ENCODE measurements at places on chromosomes 1 and 21.

- DNase-seq = no peak
Measured at GRCh38 chr1:99305626-99306025, 41.3 kb downstream of the PLPPR4 start.

GRCh38 chr21:35984654-35985361 is 75.5 kb downstream of the SETD4 start:
- DNase-seq = no peak

DNA sequence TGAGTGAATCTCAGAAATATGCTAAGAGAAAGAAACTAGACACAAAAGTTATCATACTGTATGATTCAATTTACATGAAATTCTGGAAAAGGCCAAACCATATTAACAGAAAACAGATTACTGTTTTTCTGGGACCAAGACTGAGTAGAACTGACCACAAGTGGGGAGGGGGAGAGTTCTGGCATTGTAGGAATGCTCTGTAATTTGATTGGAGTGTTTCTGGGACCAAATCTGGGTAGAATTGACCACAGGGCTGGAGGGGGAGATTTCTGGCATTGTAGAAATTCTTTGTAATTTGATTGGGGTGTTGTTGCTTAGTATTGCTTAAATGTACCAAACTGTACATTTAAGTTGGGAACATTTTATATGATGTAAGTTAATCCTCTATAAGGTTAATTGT is 3.4 kb upstream of the OR10K1 start:
- no peak for DNase-seq

DNA sequence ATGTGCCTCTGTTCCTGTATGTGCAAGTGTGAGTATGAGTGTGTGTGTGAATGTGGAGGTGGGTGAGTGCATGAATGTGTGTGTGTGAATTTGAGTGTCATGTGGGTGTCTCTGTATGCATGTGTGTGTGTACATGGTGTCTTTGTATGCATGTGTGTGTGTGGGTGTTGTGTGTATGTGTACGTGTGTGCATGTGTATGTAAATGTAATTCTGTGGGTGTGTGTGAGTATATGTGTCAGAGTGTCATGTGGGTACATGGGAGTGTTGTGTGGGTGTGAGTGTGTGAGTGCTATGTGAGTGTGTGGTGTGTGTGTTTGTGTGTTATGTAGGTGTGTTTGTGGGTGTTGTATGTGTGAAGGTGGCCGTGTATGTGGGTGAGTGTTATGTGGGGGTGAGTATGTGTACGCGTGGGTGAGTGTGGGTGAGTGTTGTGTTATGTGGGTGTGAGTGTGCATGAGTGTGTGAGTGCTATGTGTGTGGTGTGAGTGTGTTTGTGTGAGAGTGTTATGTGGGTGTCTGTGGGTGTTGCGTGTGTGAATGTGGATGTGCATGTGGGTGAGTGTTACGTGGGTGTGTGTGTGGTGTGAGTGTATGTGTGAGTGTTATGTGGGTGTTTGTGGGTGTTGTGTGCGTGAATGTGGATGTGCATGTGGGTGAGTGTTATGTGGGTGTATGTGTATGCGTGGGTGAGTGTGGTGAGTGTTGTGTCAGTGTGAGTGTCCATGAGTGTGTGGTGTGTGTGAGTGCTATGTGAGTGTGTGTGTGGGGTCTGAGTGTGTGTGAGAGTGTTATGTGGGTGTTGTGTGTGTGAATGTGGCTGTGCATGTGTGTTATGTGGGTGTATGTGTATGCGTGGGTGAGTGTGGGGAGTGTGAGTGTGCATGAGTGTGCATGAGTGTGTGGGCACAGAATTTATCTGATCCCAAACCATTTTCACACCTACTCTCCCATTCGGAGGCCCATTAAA is 36.6 kb upstream of the NID1 start:
- no peak for DNase-seq

- no peak for DNase-seq
Measured at GRCh38 chr1:234107416-234108021, 203.0 kb downstream of the SLC35F3 start.

- no peak for DNase-seq
Measured at GRCh38 chr1:26404641-26405040, 6.0 kb upstream of the LIN28A start.

- DNase-seq = no peak
Measured at GRCh38 chr1:64042331-64043100, 160.9 kb upstream of the UBE2U start.

DNA sequence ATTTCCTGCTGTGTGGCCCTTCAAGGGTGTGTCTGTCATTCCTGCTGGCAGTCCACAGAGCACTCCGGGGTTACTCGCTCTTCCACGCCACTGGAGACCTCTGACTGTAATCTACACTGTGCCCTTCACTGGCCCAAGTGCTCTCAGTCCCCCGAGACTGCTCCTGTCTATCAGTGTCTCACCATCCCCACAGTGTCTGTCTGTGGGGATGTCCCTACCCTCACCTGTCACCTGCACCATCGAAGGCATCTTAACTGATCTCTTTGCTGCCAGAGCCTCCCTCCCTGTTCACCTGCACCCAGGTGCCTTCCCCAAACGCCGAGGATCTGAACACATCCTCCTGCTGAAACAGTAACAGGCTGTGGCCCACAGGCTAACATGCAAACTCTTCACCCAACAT is 136.7 kb downstream of the MATN1 start:
- DNase-seq = no peak

- DNase-seq = no peak
Measured at GRCh38 chr1:7549277-7550161, 221.6 kb upstream of the VAMP3 start.

DNA sequence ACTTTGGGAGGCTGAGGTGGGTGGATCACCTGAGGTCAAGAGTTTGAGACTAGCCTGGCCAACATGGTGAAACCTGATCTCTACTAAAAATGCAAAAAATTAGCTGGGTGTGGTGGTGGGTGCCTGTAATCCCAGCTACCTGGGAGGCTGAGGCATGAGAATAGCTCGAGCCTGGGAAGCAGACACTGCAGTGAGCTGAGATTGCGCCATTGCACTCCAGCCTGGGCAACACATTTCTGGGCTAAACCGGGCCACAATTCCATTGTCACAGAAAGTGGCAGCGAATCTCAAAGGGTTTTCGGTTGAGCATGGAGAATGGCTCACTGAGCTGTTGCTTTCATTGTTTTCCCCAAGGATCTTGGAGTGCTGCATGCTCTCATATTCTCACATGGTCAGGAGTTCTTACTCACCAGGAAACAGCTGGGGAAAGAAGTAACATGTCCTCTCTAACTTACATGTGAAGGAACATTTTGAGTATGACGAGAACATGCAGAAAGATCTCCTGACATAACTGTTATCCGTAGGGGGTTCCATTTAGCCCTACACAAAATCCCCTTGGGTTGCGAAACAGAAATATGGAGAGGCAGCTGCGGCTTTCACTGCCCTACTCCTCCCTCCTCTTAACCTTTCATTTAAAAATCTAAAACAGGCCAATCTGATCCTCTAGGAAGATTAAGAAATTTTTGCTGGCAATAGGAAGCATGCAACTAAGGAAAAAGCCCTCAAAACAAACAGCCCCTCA is 341.1 kb downstream of the PCP4 start:
- DNase-seq = no peak

- DNase-seq = no peak
Measured at GRCh38 chr1:36531833-36532232, 49.1 kb upstream of the CSF3R start.

DNA sequence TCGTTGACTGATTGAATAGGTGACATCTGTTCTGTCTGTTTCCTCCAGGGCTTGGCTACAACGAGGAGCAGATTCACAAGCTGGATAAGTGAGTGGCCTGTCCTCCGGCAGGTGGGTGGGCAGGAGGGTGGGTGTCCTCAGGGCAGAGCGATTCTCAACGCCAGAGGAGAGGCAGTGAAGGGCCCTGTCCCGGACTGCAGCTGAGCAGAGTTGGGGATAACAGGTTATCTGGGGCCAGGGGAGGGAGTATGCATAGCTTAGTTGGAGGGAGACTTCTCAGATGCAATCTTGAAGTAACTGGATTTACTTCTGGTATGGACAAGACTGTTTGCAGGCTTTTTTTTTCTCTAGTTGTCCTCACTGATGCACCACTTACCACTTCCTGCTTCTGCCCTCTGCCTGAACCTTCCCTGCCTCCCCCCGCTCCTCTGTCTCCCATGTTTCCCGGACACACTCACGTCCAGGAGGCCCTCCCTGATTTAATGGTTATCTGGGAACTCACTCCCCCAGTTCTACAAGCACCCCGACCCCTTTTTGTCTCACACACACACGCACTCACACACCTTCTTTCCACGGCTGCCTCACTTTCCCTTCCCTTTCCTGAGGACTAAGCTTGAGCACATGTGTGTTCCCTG is 16.4 kb upstream of the RASSF5 start:
- no peak for DNase-seq

GRCh38 chr1:207702317-207702716 is 49.5 kb upstream of the CD46 start:
- DNase-seq = no peak

DNA sequence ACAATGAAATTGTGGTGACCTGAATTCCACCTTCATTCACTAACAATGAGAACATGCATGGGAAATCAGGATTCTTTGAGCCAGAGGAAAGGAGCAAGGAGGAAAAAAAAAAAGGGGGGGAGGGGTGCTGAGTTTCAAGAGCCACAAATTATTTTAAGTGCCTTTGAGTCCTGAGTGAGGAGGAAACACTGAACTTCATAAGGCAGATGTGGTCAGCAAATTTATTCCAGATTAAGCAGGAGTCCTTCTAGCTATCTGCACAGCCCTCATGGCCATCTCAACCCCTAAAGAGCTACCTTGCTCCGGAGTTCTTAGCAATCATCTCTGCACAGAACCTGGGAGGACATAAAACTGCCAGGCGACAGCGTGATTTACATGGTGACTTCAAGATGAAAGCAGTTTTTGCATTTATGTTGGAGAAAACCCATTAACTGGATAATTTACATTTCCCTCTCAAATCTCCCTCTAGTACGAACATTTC is 21.7 kb downstream of the ASTN1 start:
- DNase-seq = no peak

GRCh38 chr1:98842241-98842640 is 162.4 kb downstream of the PLPPR5 start:
- DNase-seq = no peak

DNA sequence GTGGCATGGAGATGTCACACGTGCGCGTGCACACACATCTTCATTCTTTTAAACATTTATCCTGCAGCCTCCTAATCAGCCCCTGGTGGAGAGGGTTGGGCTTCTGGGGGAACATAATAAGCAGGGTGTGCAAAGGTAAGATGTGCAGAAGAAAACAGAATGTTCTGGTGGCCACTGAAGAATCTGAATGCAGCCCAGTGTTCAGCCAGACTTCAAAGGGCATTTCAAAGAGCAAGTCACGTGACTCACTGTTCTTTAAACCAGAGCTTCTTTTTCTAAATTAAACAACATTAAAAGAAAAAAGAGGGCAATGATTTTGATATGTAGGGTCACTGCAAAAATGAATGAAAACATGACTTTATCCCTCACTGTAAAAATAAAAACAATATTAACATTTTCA is 89.8 kb downstream of the ABCA4 start:
- no peak for DNase-seq

GRCh38 chr1:47646676-47647075 is 208.8 kb downstream of the FOXD2 start:
- DNase-seq = no peak

GRCh38 chr1:2526824-2527555 is 594 bp upstream of the PANK4 start:
- DNase-seq = peak; percentile 58

GRCh38 chr1:74465193-74465681 is 47.2 kb downstream of the LRRC53 start:
- DNase-seq = no peak

- DNase-seq = no peak
Measured at GRCh38 chr1:98870959-98871903, 133.4 kb downstream of the PLPPR5 start.

DNA sequence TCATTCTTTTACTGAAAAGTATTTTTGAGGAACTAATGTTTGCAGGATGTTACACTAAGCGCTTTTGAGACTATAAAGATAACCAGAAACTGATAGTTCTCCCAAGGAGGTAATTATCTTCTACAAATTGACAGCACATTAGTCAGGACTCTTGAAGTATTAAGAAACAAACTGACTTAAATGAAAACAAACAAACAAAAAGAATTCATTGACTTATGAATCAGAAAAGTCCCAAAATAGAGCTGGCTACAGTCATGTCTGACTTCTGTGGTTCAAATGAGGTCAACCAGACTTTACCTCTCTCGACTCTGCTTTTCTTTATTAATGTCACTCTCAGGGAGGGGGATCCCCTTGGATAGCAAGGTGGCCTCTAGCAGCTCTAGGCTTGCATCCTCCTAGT is 296.8 kb downstream of the TPR start:
- no peak for DNase-seq

DNA sequence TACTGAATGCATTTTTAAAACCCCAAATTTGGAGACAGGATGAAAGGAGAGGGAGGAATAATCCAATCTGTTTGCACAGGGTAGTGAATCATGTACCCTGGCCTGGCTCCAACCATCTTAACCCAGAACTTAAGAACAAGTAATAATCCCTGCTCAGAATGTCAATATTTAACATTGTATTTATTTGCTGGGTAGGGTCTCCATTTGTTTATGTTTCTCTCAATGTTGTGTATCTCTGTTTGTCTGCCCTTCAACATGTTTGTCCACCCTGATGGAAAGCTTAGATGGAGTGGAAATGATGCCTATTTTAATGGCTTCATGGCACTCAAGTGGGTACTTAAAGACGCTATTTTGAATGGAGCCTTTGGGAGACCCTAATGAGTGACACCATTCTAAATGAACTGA is 54.4 kb upstream of the CDC42BPA start:
- DNase-seq = no peak

- DNase-seq = no peak
Measured at GRCh38 chr1:9331558-9332346, 39.1 kb downstream of the SPSB1 start.
